ENCODE measurements at places on chromosomes 5 and 9. TPM values are rescaled to one million over a fixed set of nuclear protein-coding genes. Genes with fewer than 3 reads are reported as not detected.

NR5A1 gene
- not detected for total RNA-seq

CDKN2B-AS1 gene
- total RNA-seq = not detected

HSPB3 gene
- total RNA-seq = 210 TPM

PCDHA3 gene
- total RNA-seq = 0.11 TPM

WDR38 gene
- not detected for total RNA-seq

ARSI gene
- 0.38 TPM for total RNA-seq

TLR4 gene
- total RNA-seq = 7.5 TPM

GHR gene
- 10.4 TPM for total RNA-seq

EDIL3 gene
- 23.6 TPM for total RNA-seq

PPP3R2 gene
- total RNA-seq = not detected

COMMD10 gene
- 27.5 TPM for total RNA-seq

SPRY4 gene
- total RNA-seq = 20.6 TPM

POLR3G gene
- total RNA-seq = 0.97 TPM
